Neuronal stem cell (in vitro differentiated cells): ENCODE measurements at places on chromosomes 16 and 17.

- no peak overlapping the region for H3K4me3 ChIP-seq
- H3K27ac ChIP-seq, result no peak overlapping the region
- DNase-seq, result no peak
Measured at GRCh38 chr17:7260651-7261378, 1.5 kb downstream of the CLDN7 start.

DNA sequence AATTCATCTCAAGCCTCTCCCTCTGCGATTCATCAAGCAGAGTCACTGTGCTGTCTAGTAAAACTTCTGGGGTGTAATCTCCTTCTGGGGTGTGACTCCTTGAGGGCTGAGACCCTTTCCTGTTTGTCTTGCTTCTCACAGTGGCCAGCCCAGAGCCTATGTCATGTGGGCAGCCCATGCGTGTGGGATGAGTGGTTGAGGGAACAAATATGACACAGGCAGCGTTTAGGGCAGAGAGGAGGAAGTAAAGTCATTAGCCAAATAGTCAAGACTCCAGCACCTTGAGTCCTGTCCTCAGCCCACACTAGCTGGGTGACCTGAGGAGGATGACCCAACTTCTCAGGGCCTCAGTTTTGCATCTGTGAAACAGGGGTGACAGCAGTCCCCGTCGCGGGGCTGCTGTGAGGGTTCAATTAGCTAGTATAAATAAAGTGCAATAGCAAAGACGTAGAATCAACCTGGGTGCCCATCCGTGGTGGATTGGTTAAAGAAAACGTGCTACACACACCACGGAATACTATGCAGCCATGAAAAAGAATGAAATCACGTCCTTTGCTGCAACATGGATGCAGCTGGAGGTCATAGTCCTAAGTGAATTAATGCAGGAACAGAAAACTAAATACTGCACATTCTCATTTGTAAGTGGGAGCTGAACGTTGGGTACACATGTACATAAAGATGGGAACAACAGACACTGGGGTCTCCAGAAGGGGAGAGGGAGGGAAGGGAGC, 4.5 kb upstream of the ITGAX start:
- H3K36me3 ChIP-seq, result no peaks in the 10 kb centered on the region
- no peaks in the 10 kb centered on the region for H3K27me3 ChIP-seq
- no peaks in the 10 kb centered on the region for H3K4me1 ChIP-seq
- H3K27ac ChIP-seq, result no peak overlapping the region
- no peak for DNase-seq

DNA sequence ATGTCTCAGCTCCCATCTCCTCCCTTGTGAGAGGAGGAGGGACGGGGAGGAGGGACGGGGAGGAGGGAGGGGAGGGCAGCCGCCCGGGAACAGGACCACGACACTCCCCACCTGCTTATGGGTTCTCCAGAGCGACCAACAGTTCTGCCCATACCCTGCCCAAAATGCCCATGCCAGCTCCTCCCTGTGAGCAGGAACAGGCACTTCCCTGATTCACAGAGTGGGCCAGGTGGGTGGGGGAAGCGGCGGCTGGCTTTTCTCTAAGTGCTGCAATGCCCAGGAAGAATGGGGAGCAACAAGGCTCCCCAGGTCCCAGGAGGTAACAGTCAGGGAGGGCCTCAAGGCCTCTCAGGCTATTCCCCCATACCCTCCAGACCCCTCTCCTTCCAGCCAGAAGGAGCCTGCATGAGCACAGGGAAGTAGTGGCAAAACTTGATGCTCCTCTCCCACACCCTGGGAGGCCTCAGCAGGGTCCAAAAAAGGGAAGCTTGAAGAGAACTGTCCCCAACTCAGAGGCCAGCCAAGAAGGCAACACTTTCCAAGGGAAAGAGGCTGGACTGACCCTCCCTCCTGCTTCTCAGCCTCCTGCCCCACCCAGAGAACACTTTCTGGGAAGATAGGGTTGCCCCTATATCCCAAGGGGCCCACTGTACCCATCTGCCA, 53.8 kb downstream of the MYO18A start:
- H3K36me3 ChIP-seq, result no peaks in the 10 kb centered on the region
- H3K27ac ChIP-seq, result no peak overlapping the region
- no peak for DNase-seq
- no peak overlapping the region for H3K4me3 ChIP-seq
- no peaks in the 10 kb centered on the region for H3K27me3 ChIP-seq

DNA sequence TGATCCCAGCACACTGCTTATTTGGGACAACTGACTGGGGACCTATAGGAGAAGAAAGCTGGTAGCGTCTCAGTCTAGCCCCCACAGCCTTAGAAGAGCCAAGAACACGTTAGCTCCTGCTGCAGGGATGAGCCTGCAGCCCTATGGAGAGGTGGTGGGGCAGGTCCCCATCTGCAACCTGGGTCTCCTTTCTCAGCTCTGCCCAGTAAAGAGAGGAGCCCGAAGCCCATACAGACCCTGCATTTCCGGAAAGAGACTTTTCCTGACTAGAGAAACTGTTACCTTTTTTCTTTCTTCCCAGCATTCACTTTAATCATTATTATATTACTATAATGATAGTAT, 788 bp downstream of the METTL22 start:
- H3K27ac ChIP-seq, result no peak overlapping the region
- peak overlapping the region; percentile 99 for H3K4me3 ChIP-seq
